ENCODE measurements at places on chromosomes 12 and 14.

- DNase-seq: no peak
These were observed 27.0 kb downstream of the ZCCHC8 start for GRCh38 chr12:122473543-122474323.

DNA sequence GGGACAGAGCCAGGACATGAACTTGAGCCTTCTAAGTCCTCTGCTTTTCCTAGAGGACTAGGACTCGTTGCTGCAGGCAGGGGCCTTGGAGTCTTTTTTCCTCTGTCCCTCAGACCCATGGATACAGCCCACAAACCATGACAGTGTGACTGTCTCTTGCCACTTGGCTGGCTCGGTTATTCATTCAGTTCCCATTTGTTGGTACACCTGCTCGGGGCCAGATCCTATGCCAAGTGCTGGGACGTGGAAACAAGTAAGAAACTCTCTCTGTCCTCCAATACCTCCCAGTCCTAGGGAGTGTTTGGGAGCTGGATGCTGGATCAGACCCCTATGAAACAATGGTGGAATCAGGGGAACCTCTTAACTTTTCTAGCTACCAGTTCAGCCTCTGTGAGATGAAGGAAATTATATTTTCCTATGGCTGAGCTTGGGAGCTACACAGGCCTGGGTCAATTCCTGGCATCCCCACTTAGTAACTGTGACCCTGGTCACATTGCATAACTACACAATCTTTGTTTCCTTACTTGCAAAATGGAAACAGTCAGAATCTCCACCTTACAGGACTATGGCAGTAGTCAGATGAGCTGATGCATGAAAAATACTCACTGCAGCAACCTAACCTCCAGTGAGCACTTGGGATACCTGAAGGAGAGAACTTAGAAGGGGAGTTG, 106.3 kb upstream of the VRK1 start:
- no peak for DNase-seq

GRCh38 chr14:93967637-93968250, 8.6 kb downstream of the ASB2 start:
- no peak for DNase-seq

GRCh38 chr14:101032433-101032832, 128.9 kb upstream of the RTL1 start:
- no peak for DNase-seq

DNA sequence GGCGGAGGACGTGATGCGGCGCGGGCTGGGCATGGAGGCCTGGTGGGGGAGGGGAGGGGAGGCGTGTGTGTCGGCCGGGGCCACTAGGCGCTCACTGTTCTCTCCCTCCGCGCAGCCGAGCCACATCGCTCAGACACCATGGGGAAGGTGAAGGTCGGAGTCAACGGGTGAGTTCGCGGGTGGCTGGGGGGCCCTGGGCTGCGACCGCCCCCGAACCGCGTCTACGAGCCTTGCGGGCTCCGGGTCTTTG, 303 bp downstream of the GAPDH start:
- DNase-seq: no peak

DNA sequence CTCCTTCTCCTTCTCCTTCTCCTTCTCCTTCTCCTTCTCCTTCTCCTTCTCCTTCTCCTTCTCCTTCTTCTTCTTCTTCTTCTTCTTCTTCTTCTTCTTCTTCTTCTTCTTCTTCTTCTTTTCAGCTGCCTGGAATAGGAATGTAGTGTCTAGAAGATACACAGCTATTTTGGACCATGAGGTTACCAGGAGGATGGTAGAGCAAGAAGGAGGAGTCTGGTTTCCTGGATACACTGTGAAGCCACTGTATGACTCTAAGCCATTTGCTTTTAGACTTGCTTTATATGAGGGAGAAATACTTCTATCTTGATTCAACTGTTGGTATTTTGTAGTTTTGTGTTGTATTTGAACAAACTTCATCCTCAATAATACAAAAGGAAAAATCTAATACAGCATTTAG, 3.0 kb upstream of the MYBPC1 start:
- DNase-seq: no peak

DNA sequence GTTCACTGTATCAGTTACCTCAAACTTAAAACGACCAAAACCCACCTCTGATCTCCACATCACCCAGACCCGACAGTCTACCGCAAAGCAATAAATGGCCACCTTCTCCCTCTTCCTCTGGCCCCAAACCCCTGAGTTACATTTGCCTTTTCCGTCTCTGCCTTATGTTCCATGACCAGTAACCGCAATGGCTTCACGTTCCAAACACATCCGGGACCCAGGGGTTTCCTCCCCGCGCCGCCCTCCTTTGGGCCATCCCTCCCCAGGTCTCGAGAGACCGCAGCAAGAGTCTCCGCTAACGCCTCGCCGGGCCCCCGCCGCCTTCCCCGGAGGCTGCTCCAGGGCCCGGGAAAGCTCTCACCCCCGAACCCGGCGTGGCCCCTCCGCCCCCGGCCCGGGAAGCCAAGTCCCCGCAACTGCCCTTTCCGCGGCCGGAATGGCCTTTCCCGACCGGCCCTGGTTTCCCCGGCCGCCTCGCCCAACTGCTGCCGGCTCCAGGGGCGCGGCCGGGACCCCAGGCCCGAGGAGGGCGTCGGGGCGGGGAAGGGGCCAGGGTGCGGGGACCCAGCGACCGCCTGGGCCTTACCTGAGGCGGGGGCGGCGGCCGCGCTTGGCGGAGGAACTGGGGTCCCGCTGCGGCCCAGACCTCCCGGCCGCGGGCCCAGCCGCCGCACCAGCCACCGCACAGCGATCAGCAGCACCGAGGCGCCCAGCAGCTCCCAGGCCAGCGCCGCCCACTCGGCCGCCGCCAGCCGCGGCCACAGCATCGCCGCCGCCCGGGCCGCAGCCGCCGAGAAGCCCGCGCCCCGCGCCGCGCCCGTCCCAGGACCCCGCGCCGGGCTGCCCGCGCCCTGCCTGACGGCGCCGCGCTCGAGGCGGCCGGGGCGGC, at the start of gene ANKLE2:
Gene ANKLE2, minus strand, starts transcription at position 801 of the 889 bp plus-strand sequence. Its CDS starts 34 bp downstream, at position 767.
- DNase-seq: peak; percentile 56

- no peak for DNase-seq
These were observed 12.3 kb downstream of the KCTD10 start for GRCh38 chr12:109464642-109465351.

DNA sequence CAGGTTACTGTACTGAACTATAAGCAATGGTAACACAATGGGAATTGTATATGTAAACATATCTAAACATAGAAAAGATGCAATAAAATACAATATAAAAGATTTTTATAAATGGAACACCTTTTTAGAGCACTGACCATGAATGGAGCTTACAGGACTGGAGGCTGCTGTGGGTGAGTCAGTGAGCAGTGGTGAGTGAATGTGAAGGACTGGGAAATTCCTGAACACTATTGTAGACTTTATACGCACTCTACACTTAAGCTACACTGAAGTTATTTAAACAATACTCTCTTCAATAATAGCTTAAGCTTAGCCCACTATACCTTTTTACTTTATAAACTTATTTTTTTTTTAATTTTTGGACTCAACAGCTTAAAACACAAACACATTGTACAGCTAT, 313.5 kb downstream of the KCNC2 start:
- DNase-seq: no peak

- no peak for DNase-seq
These were observed 7.8 kb downstream of the CKB start for GRCh38 chr14:103514596-103515421.

- peak; percentile 36 for DNase-seq
These were observed 23.5 kb downstream of the FZD10 start for GRCh38 chr12:130185455-130186391.

DNA sequence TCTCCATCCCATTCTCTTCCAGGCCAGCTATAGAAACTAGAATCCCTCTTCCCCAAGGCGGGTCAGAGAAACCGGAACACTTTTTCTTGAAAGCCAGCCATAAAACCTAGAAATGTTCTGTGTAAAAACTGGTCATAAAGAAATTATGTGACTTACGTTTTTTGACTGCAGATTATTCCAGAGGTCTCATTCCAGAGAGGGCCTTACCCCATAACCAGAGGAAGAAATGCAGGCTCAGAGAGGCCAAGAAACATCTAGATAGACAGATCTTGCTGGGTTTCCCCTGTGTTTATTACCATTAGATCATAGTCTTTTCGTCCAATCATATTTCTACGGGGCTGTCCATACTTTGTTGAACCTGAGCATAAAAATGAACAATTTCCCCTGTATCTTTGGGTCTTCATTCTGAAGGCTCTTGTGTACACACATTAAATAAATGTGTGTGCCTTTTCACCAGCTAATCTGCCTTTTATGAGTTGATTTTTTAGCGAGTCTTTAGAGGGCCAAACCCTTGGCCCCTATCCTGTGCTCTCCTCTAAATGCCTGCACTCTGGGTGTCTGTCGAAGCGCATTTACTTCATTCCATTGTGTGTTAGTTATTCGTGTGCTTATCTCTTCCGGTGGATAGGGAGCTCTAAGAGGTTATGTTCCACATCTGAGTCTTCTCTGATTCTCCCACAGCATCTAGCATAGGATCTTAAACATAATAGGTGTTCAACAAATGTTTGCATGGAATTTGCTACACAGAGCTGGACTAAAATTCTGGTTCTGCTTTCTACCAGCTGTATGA, 163.0 kb downstream of the ADCK1 start:
- no peak for DNase-seq

GRCh38 chr12:46209914-46210872, 58.6 kb downstream of the SLC38A1 start:
- DNase-seq: peak; percentile 44

GRCh38 chr12:11246489-11246888, 23.0 kb downstream of the PRB3 start:
- no peak for DNase-seq

- no peak for DNase-seq
These were observed 57.0 kb downstream of the GCH1 start for GRCh38 chr14:54845641-54846040.

DNA sequence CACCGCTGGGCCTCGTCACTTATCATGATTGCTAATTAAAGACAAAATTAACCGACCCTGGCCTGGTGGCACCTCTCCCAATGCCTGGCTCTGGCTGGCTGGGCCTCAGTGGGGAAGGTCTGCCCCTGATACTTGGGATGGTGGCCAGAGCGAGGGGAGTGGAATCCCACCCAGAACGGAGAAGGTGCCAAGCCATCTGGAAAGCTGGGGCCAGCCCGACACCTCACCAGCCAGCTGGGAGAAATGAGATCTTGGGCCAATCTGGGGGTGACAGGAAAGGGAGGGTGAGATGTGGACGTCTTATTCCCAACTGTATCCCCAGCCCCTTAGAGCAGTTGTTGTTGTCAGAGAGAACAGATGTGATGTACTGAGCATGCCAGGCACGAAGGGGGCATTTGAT, 215.0 kb upstream of the PWP1 start:
- DNase-seq: no peak

GRCh38 chr14:27485193-27485592, 887.4 kb upstream of the NOVA1 start:
- no peak for DNase-seq

GRCh38 chr12:16070113-16070512, 159.0 kb downstream of the DERA start:
- DNase-seq: no peak

DNA sequence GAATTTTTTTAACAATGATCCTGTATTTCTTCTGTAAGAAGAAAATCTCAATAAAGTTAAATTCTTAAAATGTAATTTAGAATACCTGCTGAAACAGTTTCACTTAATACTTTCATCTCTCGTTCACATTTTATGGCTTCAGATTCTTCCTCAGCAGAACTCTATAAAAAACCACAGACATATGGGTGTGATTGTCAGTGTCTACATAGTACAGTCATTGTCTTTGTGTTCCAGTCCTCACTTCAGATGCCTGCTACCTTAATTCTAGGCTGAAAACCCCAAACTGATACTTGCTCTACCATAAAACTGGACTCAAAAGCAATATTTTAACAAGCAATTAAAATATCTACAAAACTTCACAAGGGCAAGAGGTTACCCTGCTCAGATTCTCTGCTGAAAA, 71.8 kb downstream of the DNAI7 start:
- DNase-seq: peak; percentile 89

DNA sequence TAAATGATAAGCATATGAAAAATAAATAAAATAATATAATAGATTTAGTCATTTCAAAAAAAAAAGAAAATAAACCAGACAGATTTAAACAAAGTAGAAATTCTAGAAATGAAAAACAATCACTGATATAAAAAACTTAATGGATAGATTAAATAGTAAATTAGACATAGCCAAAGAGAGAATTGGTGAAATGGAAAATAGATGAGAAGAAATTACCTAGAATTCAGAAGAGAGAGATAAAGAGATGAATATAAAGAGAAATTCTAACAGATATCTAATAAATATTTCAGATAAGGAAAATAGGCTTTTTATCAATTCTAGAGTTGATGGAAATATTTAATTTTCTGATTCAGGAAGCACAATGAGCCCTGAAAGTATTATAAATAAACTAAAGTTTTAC, 123.1 kb downstream of the PRIMA1 start:
- DNase-seq: no peak

- no peak for DNase-seq
These were observed 6.3 kb downstream of the ESPL1 start for GRCh38 chr12:53274445-53274844.

- no peak for DNase-seq
These were observed 67.8 kb downstream of the FLRT2 start for GRCh38 chr14:85597701-85598100.

GRCh38 chr14:19801118-19801464, 2.5 kb upstream of the OR4N2 start:
- no peak for DNase-seq

DNA sequence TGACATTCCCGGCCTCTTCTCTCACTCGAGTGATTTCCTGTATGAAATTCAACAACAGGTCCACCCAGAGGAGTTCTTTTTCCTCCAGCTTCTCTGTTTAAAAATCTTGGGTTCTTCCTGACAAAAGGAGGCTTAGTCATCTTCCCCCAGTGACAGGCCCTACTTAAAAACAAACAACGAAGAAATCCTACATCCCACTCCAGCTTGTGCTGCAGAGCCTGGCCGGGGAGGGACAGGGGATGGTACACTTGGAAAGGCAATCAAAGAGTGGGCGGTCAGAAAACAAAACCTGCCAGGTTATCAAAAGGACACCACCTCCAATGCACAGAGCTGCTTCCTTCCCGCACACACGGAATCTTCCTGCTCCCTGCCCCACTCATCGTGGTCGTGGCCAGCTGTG, 101.3 kb downstream of the CACNA1C start:
- DNase-seq: no peak

DNA sequence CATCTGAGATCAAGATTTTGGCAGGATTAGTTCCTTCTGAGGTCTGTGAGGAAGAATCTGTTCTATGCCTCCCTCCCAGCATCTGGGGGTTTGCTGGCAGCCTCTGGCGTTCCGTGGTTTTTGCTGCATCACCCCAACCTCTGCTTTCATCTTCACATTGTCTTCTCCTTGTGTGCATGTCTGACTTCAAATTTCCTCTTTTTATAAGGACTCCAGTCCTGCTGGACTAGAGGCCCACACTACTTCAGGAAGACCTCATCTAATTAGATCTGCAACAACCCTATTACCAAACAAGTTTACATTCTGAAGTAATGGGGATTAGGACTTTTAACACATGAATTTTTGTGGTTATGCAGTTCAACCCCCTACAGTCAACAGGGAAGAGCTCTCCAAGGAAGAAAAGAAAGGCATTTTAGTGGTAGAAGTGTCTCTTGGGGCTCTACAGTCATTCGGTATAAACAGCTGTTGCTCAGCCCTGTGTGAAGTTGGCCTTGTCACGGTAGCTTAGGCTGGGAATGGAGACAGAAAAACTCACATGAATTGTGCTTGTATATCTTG, 89.7 kb downstream of the CAND1 start:
- no peak for DNase-seq

- no peak for DNase-seq
These were observed 503.5 kb downstream of the PCNX1 start for GRCh38 chr14:71410578-71411284.

- DNase-seq: no peak
These were observed 22.3 kb downstream of the SLC38A4 start for GRCh38 chr12:46803517-46803916.

All from SW480 (cell line).